Psoas muscle (tissue), 8 donors: ENCODE measurements at places on chromosomes 5 and 9. TPM values are rescaled to one million over a fixed set of nuclear protein-coding genes. Genes with fewer than 3 reads are reported as not detected.
A peak's percentile ranks its signal among the peaks of the same experiment; 100 is the strongest.

PCDHB11 gene
- 1.8 TPM for total RNA-seq

DNA sequence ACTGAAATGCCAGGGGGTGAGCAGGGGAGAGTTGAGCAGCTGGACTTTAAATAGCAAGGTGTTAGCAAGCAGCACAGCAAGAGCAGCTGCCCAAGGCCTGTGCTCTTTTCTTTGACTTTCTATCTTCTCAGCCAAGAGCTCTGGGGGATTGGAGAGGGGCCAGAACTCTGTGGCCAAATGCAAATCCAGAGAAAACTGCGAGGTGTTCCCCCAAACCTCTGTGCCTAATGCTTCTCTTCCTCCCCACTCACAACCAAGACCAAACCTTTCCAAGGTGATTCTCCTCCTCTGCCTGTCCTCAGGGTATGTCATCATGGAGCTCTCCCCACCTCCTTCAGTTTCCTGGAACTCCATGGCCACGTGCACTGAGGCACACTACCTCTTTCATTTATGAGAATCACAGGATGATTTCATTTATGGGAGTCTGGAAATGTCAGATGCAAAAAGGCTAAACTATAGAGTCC, 118.7 kb upstream of the WWC1 start:
- no peaks in the 10 kb centered on the region for H3K27me3 ChIP-seq
- H3K36me3 ChIP-seq: no peaks in the 10 kb centered on the region
- DNase-seq: no peak

EQTN gene
- total RNA-seq: not detected

DNA sequence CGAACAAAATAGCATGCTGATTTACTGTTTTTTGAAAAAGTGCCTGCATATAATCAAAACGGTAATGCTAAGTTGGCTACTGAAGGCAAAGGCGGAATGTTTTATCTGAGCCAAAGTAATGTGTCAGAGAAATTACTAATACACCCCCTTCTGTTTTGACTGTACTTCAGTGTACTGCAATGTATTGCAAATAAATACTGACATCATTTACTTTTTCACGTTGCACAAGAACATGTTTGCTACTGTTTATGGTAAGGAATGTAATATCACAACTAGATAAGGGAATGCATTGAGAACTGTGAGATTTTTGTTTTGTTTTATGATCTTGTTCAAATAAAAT, 813 bp upstream of the AGTPBP1 start:
- no peaks in the 10 kb centered on the region for H3K27me3 ChIP-seq
- H3K4me3 ChIP-seq: peak overlapping the region; percentile 97
- peaks cover 24% of the 10 kb centered on the region for H3K4me1 ChIP-seq
- H3K36me3 ChIP-seq: no peaks in the 10 kb centered on the region
- no peak for DNase-seq
